Cardiac ventricle fibroblast (primary cell): ENCODE measurements at places on chromosomes 6 and 20. TPM values are rescaled to one million over a fixed set of nuclear protein-coding genes. Genes with fewer than 3 reads are reported as not detected.

SAMD5 gene
- total RNA-seq, result 0.12 and 0.29 TPM in 2 replicates

POLR3F gene
- 4.9 TPM in 2 replicates for total RNA-seq

PDE7B gene
- 37.7 and 41.9 TPM in 2 replicates for total RNA-seq

FAXC gene
- under 0.01 TPM in 1 of 2 replicates, not detected in the other for total RNA-seq
